T-helper 2 cell treated with Interferon-gamma antibody and Interleukin-4, amounts not matched to agents 5 μg/mL and 100 μg/mL, for 36 hours (primary cell): ENCODE measurements at places on chromosomes 4 and X.

- no peak for DNase-seq
Observed at GRCh38 chr4:182022909-182023308, 220.3 kb upstream of the TENM3 start.

GRCh38 chr4:16989371-16989770 lies 90.9 kb upstream of the LDB2 start:
- DNase-seq = no peak

DNA sequence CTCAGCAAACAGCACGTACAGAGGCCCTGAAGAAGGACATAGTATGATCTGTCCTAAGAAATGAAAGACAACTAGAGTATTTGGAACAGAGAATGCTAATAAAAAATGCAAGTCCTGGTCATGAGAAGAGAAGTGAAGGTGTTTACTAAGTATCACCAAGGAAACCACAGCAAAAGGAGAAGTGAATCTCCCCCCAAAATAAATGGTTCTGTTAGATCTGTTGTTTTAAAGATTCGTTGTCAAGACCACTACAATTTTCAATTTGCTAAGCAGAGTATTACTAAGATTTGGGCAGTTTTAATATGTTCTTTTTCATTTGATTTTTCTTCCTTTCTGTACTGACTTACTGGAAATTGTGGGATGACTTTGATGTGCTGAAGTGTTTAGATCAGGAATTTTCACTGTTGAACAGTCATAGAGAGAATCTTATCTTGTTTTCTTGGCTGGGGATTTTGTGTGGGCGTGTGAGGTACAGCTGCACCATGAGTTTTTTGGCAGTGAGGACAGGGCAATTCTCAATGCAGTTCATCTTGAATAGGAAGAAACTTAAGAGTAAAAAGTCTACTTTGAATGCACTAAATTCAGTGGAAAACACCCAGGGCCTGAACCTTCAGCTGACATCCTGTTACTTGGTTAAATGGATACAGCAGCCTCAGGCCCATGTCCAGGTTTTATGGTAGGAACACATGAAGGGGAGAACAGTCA lies 132.2 kb downstream of the STIM2 start:
- DNase-seq = peak; percentile 39

DNA sequence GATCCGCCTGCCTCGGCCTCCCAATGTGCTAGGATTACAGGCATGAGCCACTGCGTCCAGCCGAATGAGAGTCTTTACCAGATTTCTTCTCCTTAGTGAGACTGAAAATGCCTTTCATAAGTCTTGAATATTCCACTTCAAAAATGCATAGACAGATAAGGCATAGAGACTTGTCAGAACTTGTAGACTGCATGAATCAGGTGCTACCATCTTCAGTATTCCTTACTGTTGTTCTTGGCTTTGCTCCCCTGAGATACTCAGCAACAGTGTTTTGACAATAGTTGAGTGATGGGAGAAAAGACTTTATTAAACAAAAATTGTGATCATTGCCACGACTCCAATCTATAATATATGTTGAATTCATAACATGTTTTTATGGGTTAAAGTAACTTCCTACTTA lies 11.0 kb downstream of the TKTL2 start:
- DNase-seq = no peak
